ENCODE measurements at places on chromosomes 12 and 14. TPM values are rescaled to one million over a fixed set of nuclear protein-coding genes. Genes with fewer than 3 reads are reported as not detected.

The PRICKLE1 gene
- total RNA-seq = 12.3 TPM

The C1S gene
- 593 TPM for total RNA-seq

The EML1 gene
- total RNA-seq = 32.5 TPM

The CLEC4E gene
- 11.3 TPM for total RNA-seq

The YBX3 gene
- 433 TPM for total RNA-seq

The CDCA3 gene
- 0.16 TPM for total RNA-seq

The ANO4 gene
- 0.77 TPM for total RNA-seq

The ARHGAP9 gene
- total RNA-seq = 26.5 TPM

The TM7SF3 gene
- total RNA-seq = 38.3 TPM

The CCDC177 gene
- not detected for total RNA-seq

The DMAC2L gene
- total RNA-seq = 19.5 TPM

The IFNG-AS1 gene
- total RNA-seq = not detected

The LRRC9 gene
- not detected for total RNA-seq

The KCNH5 gene
- not detected for total RNA-seq

The CELA1 gene
- total RNA-seq = not detected

The INHBC gene
- not detected for total RNA-seq

The OTOGL gene
- not detected for total RNA-seq

The RDH16 gene
- 0.35 TPM for total RNA-seq

The SERPINA1 gene
- total RNA-seq = 41.6 TPM

The PDE3A gene
- total RNA-seq = 8.0 TPM

The FAM90A1 gene
- 0.48 TPM for total RNA-seq

The TMEM229B gene
- 1.7 TPM for total RNA-seq

The GLIPR1L1 gene
- total RNA-seq = not detected

The LRTM2 gene
- total RNA-seq = not detected

The SERPINA3 gene
- 139 TPM for total RNA-seq

The LMNTD1 gene
- not detected for total RNA-seq

The COQ6 gene
- 17.1 TPM for total RNA-seq

The WNT1 gene
- total RNA-seq = not detected

The GDF3 gene
- 0.26 TPM for total RNA-seq

The SLC25A21 gene
- total RNA-seq = not detected

All from mesenteric fat pad (tissue), 1 donor.